ENCODE measurements at places on chromosomes 1 and 21.

- DNase-seq = no peak
Measured at GRCh38 chr1:198165927-198166647, 9.3 kb downstream of the NEK7 start.

DNA sequence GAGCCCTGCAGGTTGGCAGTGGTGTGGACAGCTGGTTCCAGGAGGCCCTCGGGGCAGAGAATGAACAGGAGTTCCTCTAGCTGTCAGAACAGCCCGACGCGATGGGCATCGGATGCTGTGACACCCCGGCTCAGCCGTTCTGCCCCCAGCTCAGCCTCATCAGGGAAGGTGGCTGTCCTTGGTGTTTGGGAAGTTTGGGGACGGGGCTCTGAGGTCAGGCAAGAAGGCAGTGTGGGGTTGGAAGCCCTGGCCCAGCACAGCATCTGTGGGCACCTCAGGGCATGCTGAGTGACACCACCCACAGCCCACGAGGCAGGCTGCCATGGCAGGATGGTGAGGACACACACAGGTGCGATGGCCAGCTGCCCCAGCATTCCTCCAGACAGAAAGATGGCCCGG is 40.9 kb upstream of the CCDC27 start:
- no peak for DNase-seq

DNA sequence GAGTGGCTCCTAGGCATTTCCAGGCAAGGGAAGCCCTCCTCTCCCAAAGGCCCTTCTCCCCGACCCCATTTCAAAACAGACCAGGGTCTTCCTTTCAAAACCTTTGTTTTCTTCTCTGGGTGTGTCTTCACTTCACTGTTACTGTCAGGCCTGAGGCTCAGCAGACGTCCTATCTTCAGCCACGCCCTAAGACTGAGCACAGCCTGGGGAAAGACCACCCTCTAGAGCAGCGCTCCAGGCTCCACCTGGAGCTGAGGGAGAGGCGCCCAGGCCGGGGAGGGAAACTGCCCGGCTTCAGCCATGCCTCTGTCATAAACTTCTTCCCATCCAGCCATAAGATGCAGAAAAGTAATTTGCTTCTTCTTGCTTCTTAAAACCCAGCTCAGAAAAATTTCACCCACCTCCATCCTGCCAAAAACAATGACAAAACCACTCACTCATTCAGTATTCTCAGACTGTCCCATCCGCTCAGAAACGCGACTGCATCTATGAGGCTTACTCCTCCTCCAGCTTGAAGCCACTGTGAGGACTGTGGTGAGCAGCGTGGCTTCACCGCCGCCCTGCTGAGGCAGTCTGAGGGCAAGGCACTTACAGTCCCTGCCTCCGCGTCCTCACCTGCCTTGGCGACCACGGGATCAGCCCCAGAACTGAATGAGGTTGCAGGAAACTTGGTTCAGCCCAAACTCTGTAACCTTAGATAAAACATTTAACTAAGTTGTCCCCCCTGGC is 36.1 kb downstream of the VN1R5 start:
- DNase-seq = no peak

DNA sequence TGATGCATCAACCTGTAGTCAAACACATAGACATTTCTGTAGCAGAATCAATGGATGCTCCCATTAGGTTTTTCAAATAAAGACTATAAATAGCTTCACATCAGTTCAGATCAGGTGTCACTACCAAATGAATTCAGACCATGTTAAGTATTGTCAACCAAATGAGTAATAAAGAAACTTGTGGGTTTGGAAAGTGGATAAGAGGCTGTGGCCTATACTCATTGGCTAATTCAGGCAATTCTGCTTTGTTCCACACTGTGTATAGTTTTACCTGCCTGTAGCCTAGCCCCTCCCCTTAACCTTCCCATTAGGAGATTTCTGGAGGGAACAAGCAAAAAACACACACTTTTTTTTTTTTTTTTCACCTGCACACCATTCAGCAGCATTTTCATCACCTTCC is 321.2 kb downstream of the HLX start:
- no peak for DNase-seq

GRCh38 chr1:18972531-18972930 is 16.1 kb upstream of the IFFO2 start:
- DNase-seq = no peak

GRCh38 chr1:33384040-33384812 is 46.7 kb downstream of the PHC2 start:
- DNase-seq = no peak

GRCh38 chr1:53862507-53862906 is 24.4 kb upstream of the NDC1 start:
- DNase-seq = no peak
